Head of caudate nucleus (tissue), 42 donors: ENCODE measurements at places on chromosomes 7 and 10.

- DNase-seq = no peak
These were observed 112.8 kb downstream of the LARP4B start for GRCh38 chr10:818526-819220.

GRCh38 chr10:119518176-119518575 is 24.3 kb downstream of the RGS10 start:
- DNase-seq = no peak

- no peak for DNase-seq
These were observed 90.3 kb downstream of the TMEM168 start for GRCh38 chr7:112699725-112700513.

GRCh38 chr7:55120501-55121198 is 101.8 kb downstream of the EGFR start:
- no peak for DNase-seq

GRCh38 chr10:69180525-69181204 is 631 bp downstream of the SUPV3L1 start:
- DNase-seq = peak; percentile 20

- no peak for DNase-seq
These were observed 21.1 kb upstream of the AUTS2 start for GRCh38 chr7:69577221-69577620.

- DNase-seq = no peak
These were observed 10.2 kb downstream of the ATP6V0E2 start for GRCh38 chr7:149884016-149884415.

DNA sequence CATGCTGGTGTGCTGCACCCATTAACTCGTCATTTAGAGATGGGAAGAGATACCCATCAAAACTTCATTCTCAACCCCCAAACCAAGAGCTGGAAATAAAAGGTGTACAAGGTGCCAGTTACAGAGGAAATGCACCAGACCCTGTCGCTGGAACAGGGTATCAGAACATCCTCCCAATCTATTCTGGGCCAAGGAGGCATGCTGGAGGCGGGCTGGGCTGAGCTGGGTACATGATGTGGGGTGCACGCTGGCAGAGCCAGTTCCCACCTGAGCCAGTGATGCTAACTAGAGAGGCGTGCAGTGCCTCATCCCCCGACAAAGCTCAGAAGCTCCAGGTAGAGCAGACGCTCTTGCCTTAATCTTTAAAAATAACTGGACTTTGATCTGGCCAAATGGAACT is 70.1 kb downstream of the NPSR1 start:
- no peak for DNase-seq
